SIG-M5 (cell line): ENCODE measurements at places on chromosomes 1 and 21.

- no peak for DNase-seq
These were observed 10.4 kb downstream of the NUAK2 start for GRCh38 chr1:205310976-205311704.

GRCh38 chr1:149843431-149844041 is 55.8 kb upstream of the BOLA1 start:
- DNase-seq, result no peak

DNA sequence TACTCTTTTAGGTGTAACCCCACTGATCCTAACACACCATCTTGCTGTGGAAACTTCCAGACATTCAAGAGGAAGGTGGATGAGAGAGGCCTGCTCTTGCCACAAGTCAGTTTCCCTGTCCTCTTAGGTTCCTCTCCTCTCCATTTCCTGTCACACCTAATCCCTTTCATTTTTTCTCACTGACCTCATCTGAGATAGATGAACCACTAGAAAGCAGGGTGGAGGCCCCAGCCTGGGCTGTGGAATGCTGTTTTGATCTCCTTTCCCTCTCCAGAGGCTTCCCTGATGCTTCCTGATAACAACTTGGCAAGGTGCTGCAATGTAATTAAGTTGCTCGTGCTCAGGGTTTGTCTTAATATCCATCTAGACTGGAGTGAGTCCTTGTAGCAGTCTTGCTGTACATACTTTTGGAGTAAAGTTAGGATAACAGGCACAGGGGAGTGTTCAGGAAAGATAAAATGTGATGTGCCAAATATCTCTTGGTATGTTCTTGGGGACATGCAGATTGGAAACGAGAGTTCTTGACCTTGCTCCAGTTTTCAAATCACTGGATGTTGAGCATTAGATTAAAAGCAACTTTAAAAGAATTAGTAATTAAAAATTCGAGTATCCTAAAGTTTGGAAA is 11.2 kb downstream of the LRRC42 start:
- DNase-seq, result no peak

- no peak for DNase-seq
These were observed 6.7 kb upstream of the ARHGAP30 start for GRCh38 chr1:161076410-161076809.

- no peak for DNase-seq
These were observed 253.1 kb upstream of the ADGRL4 start for GRCh38 chr1:79259390-79260336.

DNA sequence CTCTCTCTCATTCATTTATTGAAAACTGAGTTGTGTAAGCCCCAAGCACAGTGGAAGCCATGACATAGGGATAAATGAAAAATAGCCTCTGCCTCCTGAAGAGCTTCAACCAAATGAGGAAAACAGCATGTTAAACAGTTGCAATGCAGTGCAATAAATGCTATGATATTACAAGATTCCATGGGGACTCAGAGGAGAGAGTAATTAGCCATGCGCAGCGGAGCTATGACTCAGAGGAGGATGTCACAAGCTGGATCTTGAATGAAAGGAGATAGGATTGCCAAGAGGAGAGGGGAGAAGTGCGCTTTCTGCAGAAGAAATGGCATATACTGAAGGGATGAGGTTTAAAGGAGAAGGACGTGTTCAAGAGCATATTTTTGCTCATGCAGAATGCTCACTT is 231.3 kb upstream of the PLXNA2 start:
- no peak for DNase-seq

DNA sequence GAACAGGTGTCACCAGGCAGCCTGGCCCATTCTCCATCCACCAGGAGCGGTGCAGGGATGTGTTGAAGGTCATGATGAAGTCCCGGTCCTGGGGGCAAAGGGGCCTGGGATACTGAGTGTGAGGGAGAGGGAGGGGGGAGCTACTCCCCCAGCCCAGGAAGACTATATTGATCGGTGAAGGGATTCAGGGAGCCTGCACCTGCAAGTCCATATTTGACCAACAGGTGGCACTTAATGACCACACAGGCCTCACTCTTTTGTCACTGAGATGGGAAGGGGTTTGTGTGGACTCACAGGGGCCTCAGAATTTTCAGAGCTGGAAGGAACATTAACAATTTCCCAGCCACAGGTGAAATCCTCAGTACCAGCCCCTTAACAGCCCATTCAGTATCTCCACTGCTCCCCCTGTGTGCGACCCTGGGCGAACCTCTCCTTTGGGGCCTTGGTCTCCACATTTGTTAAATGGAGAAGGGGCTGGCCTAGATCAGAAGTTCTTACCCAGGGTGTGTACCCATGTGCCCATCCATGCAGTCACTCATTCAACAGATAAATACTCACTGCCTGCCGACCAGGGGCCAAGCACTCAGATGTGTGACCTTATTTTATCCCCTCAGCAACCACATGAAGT is 55.6 kb downstream of the NKAIN1 start:
- no peak for DNase-seq

- DNase-seq, result no peak
These were observed 47.6 kb downstream of the GLIS1 start for GRCh38 chr1:53691326-53691725.

DNA sequence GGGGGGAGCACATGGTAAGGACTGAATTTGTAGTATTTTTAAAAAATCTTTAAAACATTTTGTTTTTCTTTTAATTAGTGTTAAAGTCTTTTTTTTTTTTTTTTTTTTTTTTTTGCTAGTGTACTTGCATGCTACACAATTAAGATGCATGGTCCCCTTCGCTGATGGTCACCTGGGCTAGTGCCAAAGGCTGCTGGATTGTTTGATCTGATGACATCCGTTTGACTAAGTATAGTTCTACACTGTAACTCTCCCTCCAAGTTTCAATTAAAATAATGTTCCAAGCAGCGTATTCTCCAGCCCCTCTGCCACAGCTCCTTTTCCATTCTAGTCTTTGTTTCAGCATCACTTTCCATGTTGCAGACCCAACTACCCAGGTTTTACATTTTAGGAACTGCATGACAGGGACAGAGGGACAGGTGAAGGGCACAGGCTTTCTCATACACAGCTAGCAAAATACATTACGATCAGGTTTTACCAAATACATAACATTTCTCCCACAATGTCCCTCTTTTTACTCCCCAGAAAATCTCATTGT is 852 bp upstream of the RAVER2 start:
- no peak for DNase-seq

- no peak for DNase-seq
These were observed 23.1 kb downstream of the USP25 start for GRCh38 chr21:15752763-15753407.

- no peak for DNase-seq
These were observed 445.9 kb downstream of the SETD4 start for GRCh38 chr21:35614396-35614921.

GRCh38 chr1:29800120-29800519 is 563.8 kb downstream of the PTPRU start:
- DNase-seq, result no peak

GRCh38 chr1:80392529-80392928 is 1386.0 kb upstream of the ADGRL4 start:
- no peak for DNase-seq

DNA sequence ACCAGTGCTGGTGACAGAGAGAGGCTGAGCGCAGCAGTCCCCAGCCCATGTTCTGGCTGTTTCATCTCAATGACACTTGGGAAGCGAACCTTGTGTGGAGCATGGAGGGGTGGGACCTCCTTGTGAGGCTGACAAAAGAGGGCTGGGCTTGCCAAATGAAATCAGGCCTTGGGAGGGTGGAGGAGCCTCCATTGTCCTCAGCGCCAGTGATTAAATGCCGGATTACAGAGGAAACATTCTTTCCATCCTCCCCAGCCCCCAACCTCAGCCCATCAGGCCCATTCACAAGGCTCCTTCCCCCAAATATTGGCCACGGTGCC is 63.3 kb upstream of the PAXBP1 start:
- DNase-seq, result no peak

GRCh38 chr1:230868736-230869385 is 540 bp upstream of the C1orf198 start:
- no peak for DNase-seq

GRCh38 chr1:94793296-94793656 is 26.9 kb upstream of the SLC44A3 start:
- DNase-seq, result no peak

DNA sequence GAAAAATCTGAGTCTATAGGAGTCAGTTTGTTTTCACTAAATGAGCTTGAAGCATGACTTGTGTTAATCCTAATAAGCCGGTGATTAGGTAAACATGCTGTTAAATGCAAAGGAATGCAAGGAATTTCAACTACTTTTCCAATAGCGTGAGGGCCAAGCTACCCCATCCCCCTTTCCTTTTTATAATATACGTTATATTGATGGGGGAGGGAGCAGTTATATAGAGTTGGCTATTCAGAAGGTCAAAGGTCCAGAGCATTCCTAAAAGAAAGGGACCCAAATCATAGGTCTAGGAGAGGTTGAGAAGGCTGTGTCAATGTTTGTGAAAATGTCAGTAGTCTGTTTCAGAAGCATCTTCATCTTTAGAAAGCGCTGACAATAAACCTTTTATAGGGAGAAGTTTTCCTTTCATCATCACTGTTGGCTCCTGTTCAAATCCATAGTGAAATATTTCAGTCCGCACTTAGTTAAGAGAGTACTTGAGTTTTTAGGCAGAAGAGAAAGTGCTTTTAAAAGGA is 3.8 kb downstream of the CCN1 start:
- DNase-seq, result no peak

DNA sequence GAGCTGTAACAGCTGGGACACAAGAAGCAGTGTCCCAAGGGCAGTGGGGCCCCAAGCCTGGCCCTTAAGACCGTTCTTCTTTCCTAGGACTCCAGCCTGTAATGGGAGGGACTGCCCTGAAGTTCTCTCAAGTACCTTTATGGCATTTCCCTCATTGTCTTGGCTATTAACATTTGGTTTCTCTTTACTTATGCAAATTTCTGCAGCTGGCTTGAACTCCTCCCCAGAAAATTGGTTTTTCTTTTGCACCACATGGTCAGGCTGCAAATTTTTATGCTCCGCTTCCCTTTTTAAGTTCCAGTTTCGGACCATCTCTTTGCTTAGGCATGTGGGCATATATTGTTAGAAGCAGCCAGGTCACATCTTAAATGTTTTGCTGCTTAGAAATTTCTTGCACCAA is 3.1 kb upstream of the MROH9 start:
- DNase-seq, result no peak

DNA sequence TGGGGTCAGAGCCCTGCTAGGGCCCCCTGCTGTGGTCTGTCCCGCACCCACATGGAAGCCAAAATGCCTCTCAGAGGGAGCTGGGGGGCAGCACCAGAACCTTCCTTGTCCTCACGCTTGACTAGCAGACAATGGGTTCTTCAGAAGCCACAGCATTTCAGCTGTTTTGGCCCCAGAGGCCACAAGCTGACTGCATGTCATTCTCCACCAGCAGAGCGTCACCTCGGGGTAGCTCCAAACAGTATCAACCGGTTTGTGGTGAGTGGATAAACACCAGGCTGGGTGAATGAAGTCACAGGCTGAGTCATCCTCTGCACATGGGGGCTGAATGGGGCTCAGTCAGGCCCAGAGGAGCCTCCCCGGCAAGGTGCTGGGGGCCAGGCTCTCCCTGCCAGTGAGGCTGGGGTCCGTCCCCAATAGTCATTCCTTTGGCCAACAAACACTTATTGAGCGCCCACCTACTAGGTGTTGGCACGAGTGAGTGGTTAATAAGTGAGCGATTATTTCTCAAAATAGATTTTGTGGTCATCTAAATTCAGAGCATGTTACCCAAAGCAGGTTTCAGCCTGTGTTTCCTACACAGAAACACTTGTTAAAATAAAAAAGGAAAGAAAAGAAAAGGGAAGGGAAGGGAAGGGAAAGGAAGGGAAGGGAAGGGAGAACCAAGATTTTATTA is 9.1 kb downstream of the OLIG1 start:
- peak; percentile 77 for DNase-seq

GRCh38 chr1:221182791-221183533 is 303.7 kb downstream of the HLX start:
- DNase-seq, result no peak

DNA sequence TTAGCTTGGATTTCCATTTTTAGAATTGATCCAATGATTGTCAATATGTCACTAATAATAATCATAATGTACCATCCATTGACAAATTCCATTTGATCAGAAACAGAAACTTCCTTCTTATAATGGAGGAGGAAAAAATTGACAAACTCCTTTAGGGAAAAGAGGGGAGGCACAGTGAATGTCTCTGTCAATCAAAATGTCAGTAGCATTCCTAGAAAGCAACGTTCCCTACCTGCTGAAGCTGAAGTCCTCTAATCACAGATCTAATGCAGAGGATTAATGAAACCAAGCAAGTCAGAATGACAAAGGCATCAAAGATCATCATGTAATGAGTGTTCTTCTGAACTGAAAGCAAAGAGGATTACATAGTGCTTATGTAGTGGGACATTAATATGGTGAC is 22.4 kb downstream of the MCOLN3 start:
- DNase-seq, result no peak

DNA sequence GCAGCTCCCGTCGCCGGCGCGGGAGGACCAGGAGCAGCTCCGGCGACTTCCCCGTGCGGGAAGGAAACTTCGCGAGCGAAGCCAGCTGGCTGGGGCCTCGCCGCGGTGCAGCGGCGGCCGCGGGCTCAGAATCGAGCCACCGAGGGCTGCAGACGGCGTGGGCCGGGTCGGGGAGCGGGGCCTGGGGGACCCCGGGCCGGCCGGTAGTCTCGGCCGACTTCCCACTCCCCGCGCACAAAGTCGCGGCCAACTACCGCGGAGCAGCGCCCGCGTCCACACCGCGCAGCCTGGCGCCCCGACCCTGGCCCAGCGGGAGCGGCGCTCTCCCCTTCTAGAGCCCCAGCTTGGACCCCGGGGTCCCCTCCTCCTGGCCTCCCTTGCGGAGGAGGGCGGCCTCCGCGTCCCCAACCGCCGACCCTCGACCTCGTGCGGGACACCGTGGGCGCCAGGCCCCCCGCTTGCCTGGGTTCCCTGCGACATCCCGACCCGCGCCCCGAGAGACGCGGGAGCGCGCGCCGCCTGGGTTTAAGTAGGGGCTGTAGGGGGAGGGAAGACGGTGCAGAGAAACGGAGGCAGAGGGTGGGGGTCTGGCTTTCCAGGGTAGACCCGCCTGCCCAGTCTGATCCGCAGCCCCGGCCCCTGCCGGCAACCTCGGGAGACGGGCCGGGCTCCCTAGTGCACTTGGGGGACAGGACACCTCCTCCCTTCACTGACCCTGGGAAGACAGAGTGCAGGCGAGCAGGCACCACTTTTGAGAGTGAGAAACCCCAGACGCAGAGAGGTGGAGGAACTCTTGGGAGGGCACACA is 4.7 kb downstream of the PRDM16 start:
- no peak for DNase-seq

DNA sequence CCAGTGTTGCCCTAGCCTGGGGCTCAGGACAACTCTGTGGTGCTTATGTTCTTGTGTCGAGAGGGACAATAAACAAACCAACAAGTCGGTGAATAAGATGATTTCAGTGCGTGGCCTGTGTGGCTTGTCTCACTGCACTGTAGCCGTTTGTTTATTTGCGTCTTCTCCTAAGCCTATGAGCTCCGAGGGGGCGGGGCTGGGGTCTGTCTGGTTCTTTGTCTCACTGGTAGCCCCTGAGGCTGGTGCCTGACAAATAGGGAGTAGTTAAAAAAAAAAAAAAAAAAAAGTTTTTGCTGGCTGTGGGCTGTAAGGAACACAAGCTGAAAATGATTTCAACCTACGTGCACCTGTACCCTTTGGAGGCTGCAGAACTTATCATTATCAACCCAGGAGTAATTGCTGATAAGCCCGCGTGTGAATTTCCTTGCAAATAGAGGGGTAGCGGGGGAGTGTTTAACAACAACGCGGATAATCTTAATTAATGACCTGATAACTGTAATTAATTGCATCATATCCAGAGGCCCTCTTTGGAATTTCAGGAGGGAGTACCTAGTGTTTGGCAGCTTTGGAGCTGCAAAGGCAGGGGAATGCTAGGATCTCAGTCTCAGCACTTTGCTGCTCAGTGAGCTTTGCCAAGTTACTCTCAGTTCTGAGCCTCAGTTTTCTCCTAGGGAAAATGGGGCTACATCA is 925 bp upstream of the ARHGEF10L start:
- no peak for DNase-seq
